ENCODE measurements at places on chromosomes 2 and 18.

GRCh38 chr2:23423873-23424680, 39.1 kb downstream of the KLHL29 start:
- no peak for DNase-seq

DNA sequence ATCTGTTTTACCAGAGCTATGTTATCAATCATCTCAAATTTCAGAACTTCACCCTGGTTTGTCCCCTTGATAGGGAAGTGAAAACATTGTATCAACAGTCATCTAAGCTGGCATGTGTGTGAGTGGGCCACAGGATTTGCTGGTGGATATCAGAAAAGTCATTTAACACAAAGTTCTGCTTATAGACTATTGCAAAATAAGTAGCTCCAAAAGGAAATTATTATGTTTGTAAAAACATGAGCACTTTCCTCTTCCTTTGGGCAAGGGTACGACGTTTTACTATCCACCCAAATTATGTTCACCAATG, 20.7 kb upstream of the COPS8 start:
- DNase-seq: no peak

- DNase-seq: no peak
Observed at GRCh38 chr18:45201489-45201888, 413.8 kb upstream of the SLC14A2 start.

- DNase-seq: no peak
Observed at GRCh38 chr2:163759013-163759412, 23.2 kb upstream of the FIGN start.

GRCh38 chr2:38971377-38971776, 81.7 kb downstream of the ARHGEF33 start:
- DNase-seq: no peak

DNA sequence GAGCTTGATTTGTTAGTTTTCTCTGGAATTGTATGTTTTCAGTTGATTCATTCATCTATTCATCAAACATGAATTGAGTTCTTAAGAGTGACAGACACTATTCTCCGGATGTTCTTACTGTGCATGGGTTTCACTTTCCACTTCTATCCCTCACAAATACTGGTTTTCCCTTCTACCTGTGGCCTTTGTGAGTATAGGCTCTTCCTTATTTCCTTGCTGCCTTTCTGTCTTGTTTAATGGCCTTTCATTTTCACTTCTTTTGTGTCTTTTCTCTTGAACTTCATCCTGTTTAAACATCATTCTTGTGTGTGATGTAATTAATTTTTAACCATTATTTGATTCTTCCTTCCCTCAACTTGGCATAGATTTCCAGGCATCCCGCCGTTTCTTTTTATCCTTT, 90.7 kb downstream of the CRIM1 start:
- DNase-seq: no peak

Data from hematopoietic multipotent progenitor cell treated with erythropoietin and hydrocortisone succinate and interleukin-3 and kit ligand, for 17 days (in vitro differentiated cells).